ENCODE measurements at places on chromosomes 2 and 18.

- DNase-seq = no peak
Observed at GRCh38 chr2:177355874-177356273, 36.7 kb upstream of the AGPS start.

DNA sequence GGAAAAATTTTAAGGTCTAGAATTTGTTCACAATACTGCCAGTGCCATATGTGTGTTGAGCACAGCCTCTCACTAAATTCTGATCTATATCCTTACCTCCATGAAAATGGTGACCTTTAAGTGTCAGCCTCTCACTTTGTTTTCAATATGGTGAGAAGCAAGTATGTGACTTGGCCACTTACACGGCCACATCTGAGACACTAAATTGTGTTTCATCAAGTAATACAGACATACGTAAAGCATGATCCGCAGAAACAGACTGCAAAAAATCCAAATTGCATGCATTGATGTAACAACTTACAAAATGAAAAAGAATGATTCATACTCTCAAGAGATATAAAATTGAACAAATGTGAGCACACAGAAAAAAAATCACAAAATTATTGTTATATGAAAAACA, 55.2 kb upstream of the UGP2 start:
- no peak for DNase-seq

- no peak for DNase-seq
Observed at GRCh38 chr2:86068136-86068588, 37.5 kb downstream of the POLR1A start.

GRCh38 chr18:62612289-62612645, 89.4 kb downstream of the ZCCHC2 start:
- no peak for DNase-seq

- peak; percentile 52 for DNase-seq
Observed at GRCh38 chr2:191566344-191566743, 111.6 kb upstream of the NABP1 start.

DNA sequence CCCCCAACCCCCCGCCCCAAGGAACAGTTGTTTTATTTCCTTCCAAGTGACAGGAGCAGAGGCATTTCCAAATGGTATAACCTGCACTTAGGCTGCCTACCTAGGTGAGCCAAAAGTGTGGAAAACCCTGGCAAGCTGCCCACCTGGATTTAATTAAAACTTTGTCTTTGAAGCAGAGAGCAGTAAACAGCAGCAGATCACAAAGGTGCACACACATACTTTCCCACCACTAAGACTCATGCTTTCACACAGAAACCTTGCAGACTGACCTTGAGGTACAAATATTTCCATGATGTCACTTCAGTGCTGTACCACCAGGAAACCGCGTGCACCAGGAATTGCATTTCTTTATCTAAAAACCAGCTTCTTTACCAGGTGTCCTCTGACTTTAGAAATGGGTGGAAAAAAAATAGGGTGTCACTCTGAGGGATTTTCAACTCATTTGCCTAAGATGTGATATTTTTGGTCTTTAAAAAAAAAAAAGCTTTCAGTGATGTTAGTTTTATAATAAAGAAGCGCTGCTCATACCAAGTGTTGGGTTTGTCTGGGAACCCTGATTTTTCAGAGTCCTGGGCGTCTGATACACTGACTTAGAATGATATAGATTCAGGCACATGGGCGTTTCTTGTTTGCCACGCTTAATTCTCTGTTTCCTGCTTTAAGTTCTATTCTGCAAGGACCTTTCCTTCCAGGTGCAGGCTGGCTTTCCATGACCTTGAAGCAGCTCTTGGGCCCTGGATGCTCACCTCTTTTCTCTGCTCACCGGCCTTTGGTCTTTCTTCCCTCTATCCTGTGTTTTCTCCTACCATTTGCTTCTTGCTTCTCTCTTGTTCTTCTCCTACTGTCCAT, 70.7 kb upstream of the BCL2L11 start:
- DNase-seq = no peak

DNA sequence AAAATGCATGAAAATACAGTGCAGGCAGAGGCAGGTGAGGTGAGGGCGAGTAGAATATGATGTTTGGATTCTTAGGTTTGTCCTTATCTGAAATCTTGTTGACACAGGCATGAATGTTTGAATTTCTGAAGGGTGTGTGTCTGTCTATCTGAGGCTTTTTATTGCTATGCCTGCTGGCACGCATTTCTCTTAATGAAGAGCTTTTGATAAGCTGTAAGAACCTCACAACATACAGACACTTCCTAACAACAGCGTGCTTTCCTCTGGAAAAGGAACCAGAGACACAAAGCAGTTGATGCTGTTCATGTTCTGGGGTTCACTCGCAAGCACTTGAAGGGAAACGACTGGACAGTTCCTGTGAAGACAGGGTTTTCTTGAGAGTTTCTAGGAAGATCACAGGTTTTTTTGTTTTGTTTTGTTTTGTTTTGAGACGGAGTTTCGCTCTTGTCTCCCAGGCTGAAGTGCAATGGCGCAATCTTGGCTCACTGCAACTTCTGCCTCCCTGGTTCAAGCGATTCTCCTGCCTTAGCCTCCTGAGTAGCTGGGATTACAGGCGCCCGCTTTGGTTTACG, 33.3 kb upstream of the CABLES1 start:
- DNase-seq = no peak

- DNase-seq = no peak
Observed at GRCh38 chr2:181241366-181241765, 215.8 kb upstream of the ITGA4 start.

- DNase-seq = no peak
Observed at GRCh38 chr18:68604256-68604655, 110.7 kb downstream of the TMX3 start.

DNA sequence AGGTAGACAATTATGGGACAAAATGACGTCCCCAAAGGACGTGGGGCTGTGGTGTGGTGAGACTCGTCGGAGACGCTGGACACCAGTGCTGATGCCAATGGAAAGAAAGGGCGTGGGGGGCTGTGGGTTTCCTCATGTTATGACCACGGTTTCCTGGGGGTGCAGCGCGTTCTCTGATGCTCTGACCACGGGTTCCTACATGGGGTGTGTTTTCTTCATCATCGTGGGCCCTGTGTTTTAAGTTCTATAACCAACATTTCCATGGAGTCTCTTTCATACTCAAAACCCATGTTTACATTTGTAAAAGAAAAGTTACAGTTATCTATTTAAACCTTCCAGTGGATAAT, 141.6 kb downstream of the RTP5 start:
- DNase-seq = no peak
